ENCODE measurements at places on chromosomes 4 and X.
A peak's percentile ranks its signal among the peaks of the same experiment; 100 is the strongest.

GRCh38 chr4:17284323-17285175 lies 227.3 kb downstream of the QDPR start:
- DNase-seq, result no peak

- no peak for DNase-seq
These were observed 2.9 kb upstream of the SPARCL1 start for GRCh38 chr4:87532109-87532508.

- DNase-seq, result no peak
These were observed 70.1 kb downstream of the CHRNA9 start for GRCh38 chr4:40405193-40405592.

DNA sequence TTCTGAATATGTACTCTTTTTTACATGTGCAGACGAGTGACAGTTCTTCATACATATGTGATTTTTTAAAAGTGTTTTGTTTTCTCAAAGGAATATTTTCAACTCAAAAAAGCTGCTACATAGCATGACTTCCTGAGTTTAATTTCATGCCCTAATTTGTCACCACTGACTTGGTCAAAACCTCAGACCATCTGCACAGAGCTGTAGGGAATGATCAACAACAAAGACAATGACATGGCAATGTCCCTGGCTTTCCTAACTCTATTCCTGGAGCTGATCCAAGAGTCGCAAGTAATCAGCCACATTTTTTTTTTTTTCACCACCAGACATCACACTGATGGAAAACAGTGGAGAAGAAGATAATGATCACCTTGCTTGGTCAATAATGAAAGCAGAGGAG lies 97.7 kb downstream of the TMA16 start:
- no peak for DNase-seq

DNA sequence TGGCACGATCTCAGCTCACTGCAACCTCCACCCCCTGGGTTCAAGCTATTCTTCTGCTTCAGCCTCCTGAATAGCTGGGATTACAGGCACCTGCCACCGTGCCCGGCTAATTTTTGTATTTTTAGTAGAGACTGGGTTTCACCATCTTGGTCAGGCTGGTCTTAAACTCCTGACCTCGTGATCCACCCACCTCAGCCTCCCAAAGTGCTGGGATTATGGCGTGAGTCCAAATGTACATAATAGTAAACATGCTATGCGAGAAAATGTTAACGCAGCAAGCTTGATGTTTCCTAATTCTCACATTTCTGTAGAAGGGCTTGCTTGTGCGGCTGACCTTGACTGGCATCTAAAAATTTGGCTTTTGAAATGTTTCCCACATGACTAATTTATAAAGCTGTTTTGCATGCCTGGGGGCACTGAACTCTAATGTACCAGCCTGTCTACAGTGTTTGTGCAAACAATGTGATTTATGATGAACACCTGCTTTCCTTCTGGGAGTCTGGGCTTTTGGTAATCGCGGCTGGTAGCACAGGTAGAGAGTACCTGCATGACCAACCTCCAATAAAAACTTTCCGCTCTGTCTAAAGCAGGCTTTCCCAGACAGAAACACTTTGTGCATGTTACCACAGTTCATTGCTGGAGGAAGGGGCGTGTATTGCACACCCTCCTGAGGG lies 216.8 kb downstream of the IL15 start:
- no peak for DNase-seq

GRCh38 chrX:53262189-53262917 lies 19.0 kb downstream of the IQSEC2 start:
- no peak for DNase-seq

- no peak for DNase-seq
These were observed 34.6 kb upstream of the DIAPH2 start for GRCh38 chrX:96650023-96650422.

DNA sequence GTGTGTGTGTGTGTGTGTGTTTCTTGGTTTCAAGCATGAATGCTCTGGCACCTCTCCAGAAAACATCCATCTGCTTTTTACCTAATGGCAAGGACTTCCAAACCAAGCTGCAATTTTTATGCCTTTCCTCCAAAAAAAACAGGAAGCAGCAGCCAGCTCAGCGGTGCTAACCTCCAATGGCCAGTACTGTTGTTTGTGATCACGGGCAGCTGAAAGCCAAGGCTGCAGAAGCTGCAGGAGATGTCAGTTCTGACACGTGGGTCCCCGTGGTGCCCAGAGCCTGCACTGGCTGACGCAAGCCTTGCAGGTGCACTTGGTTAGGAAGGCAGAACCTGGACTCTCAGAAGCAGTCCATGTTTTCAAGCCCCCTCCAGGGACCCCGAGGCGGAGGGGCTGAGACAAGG lies 313.6 kb upstream of the DDX53 start:
- no peak for DNase-seq

DNA sequence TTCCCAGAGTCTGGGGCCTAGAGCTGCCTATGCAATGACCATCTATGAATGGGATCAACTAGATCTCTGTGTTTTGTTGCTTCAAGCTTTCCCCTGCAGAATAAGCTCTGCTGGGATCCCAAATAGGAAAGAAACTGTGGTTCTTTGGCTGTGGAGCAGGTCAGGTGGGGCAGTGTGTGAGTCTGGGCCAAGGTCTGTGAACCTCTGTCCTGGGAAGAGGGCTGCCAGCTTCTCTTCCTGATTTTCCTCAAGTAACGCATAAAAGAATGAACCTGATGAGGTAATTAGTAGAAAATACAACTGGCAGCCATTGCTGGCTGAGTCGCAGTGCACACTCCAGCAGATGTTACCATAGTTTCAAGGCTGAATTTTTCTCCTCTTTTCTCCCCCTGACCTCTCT lies 4.6 kb upstream of the PIN4 start:
- DNase-seq, result no peak

DNA sequence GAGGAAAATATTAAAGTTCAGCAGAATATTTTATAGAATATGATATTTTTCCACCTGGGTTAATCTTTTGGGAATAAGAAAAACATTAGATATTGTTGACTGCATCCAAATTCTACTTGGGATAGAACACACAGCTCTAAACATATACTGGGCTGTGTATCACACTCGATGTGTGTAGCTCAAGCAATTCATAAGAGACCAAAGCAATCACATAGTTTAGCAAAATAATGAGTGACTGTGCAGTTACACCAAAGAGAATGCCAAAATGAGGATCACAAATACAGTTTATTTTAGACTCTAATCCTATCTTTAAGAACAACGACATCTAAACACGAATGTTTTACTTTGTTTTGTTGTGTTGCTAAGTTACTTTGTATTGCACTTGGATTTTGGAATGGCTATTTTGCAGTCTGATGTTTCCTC lies 101.2 kb downstream of the CBR4 start:
- DNase-seq, result no peak

DNA sequence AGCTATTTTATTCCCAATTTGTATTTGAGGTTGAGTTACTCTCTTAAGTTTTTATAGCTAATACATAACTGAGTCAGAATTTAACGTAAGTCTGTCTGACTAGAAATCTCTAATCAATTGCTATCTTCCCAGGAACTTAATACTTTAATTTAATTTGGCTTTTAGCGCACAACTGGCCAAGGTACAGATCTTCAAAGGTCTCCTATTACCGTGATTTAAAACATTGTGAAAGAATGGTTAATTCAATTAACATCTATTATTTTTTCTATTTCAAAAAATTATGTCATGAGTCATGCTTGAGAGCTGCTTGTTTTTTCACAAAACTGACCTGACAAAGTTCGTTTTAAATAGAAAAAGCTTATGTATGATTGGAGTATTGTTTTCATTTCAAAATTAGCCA lies 22.0 kb upstream of the PLA2G12A start:
- no peak for DNase-seq

GRCh38 chr4:82642331-82642730 lies 80.5 kb upstream of the TMEM150C start:
- DNase-seq, result no peak

- no peak for DNase-seq
These were observed 145.9 kb downstream of the CPEB2 start for GRCh38 chr4:15148199-15148598.

GRCh38 chr4:2800691-2801596 lies 8.1 kb downstream of the SH3BP2 start:
- DNase-seq, result no peak

DNA sequence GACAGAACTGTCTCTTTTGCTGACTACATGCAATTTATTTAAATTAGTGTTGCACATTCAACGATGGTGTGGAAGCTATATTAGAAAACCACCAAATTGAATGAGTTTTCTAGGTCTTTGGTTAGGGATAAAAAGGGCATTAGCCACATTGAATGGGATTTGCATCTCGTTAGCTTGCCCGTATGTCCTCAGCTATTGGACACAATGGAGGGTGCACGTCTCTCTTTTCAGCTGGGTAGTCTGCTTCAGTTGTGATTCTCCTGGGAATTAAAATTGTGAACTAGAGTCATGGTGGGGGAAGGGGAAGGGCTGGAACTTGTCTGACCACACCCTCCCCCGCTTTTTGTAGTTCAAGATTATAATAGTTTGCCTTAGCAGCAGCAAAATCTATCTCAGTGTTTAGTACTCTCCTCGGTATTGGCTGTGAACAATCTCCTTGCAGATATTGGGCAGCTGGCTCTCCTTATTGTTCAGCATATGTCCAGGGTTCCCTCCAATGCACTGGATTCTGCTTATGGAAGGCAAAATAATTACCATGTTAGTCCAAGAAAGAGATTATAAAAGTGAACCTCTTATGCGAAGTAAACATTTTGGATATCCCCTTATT lies 23.3 kb downstream of the TRIM2 start:
- DNase-seq, result no peak

GRCh38 chr4:38223306-38223705 lies 263.1 kb downstream of the PTTG2 start:
- no peak for DNase-seq

DNA sequence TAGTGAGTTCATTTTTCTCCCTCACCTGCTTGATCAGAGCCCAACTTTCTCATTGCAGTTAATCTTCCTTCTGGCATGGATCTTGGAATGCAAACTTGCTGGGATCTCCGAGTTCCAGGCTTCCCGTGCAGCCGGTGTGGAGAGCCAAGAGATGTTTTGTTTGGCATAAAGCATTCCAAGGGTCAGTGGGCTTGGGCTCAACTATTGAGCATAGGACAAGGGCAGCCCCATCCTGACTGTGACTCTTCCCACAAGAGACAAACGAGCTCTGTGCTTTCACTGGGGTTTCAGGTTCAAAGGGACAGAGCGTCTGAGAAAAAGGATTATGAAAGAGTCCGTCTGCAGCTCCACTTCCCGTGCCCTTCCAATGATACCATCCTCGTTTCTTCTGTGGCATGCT lies 10.5 kb downstream of the TLR7 start:
- DNase-seq, result no peak

GRCh38 chrX:78624962-78625909 lies 33.9 kb downstream of the RTL3 start:
- no peak for DNase-seq

DNA sequence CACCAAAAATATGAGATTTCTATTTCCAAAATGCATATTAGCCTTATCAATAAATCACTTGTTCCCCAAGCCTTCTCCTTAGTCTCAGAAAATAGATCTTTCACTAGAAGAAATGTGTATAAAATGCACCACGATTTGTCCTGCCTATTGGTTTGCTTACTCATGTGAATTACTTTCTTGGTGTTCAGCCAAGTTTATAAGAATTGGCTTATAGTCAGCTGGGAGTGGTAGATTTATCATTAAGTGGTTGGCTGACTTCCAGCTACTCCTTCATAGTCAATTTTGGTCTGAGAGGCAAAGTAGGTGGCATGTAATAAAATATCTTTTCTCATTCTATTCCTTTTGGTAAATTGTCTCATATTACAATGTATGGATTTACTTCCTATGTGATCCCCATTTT lies 1.3 kb downstream of the SULT1E1 start:
- DNase-seq, result no peak

DNA sequence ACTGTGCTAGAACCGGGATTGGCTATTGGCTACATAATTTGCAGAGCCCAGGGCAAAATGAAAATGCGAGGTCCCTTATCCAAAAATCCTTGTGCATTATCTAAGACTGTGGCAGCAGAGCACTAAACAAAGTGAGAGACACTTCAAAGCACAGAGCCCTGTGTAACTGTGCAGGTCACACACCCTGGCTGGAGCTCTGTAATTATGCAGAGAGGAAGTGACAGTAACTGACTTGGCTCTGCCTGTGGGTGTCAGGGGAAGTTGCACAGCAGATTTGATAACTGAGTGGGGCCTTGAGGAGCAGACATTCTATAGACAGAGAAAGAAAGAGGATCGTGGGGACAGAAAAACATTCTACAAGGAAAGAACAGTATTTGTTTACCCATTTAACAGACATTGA lies 173.5 kb upstream of the FMR1 start:
- no peak for DNase-seq

- DNase-seq, result no peak
These were observed 72.3 kb upstream of the ZNF518B start for GRCh38 chr4:10529291-10530136.

DNA sequence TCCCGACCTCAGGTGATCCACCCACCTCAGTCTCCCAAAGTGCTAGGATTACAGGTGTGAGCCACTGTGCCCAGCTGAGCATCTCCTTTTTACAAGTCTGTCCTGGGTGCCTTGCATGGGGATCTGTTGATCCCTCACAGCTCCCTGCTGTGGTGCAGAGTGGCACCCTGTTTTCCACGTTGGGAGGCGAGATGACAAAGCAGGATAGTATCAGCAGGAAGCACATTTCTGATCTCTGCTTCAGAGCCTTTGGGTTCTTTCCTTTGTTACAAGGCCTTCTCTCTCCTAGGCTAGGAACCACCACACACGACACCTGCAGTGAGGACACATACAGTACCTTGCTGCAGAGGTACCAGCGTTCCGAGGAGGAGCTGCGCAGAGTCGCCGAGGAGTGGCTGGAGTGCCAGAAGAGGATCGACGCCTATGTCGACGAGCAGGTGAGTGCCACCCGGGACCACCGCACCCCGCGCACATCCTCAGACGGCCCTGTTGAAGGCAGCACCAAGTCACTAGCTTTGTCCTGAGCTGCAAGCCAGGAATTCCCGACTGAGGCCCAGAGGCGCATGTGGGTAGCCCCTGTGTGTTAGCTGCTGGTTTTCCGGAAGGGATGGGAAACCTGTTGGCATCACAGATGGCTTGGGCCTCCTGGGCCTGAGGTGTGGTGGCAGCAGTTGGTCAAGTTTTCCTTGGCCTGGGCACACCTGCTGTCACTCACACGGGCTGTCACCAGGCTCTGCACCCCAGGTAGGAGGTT lies 109.6 kb downstream of the TNIP2 start:
- no peak for DNase-seq

DNA sequence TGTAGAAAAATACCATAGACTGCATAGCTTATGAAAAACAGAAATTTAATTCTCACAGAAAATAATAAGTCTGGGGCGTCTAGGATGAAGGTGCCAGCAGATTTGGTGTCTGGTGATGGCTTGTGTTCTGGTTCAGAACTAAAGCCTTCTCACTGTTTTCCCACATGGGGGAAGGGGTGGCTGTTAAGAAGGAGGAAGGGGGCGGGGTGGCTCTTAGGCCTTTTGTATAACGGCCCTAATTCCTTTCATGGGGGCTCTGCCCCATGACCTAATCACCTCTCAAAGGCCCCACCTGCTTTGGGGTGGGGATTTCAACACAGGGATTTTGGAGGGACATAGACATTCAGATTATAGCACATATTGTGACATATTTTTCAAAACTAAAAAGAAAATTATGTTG lies 173.2 kb upstream of the TECRL start:
- no peak for DNase-seq

- DNase-seq, result peak; percentile 76
These were observed at the start of gene LCORL for GRCh38 chr4:18021720-18022571. Gene LCORL (minus strand): TSS chr4:18021755. CDS start chr4:18021751, 4 bp downstream.

GRCh38 chr4:134345244-134345643 lies 143.7 kb upstream of the PABPC4L start:
- no peak for DNase-seq

- no peak for DNase-seq
These were observed 74.9 kb upstream of the ZNF518B start for GRCh38 chr4:10532155-10532554.

GRCh38 chr4:42148425-42148824 lies 4.0 kb downstream of the BEND4 start:
- DNase-seq, result no peak

- DNase-seq, result no peak
These were observed 49.2 kb upstream of the STX18 start for GRCh38 chr4:4591071-4591470.

Data from activated T-helper 9 cell treated with anti-CD3 and anti-CD28 coated beads, Interleukin-2, amount 50 U/mL, for 16 hours (primary cell).